ENCODE measurements at places on chromosomes 2 and 18. TPM values are rescaled to one million over a fixed set of nuclear protein-coding genes. Genes with fewer than 3 reads are reported as not detected.

The REG3G gene
- not detected for polyA plus RNA-seq

The C1GALT1C1L gene
- not detected for polyA plus RNA-seq

The BOLL gene
- not detected for polyA plus RNA-seq

The TAF4B gene
- polyA plus RNA-seq = 5.6 TPM

The BABAM2 gene
- 53.9 TPM for polyA plus RNA-seq

The GAREM1 gene
- polyA plus RNA-seq = not detected

The SERPINB11 gene
- not detected for polyA plus RNA-seq

The LRRTM1 gene
- polyA plus RNA-seq = not detected

The EMILIN2 gene
- 2.9 TPM for polyA plus RNA-seq

The CYP1B1 gene
- 0.10 TPM for polyA plus RNA-seq

The POTEE gene
- 0.11 TPM for polyA plus RNA-seq

The MYO7B gene
- not detected for polyA plus RNA-seq

The SDC1 gene
- not detected for polyA plus RNA-seq

The RAMP1 gene
- polyA plus RNA-seq = not detected

The MC4R gene
- not detected for polyA plus RNA-seq

The ZNF513 gene
- polyA plus RNA-seq = 4.9 TPM

The MFSD2B gene
- not detected for polyA plus RNA-seq

The TMEM198 gene
- polyA plus RNA-seq = not detected

The TMEM247 gene
- not detected for polyA plus RNA-seq

The AQP12B gene
- not detected for polyA plus RNA-seq

The SERPINB3 gene
- not detected for polyA plus RNA-seq

The LANCL1 gene
- polyA plus RNA-seq = 24.1 TPM

The DYSF gene
- not detected for polyA plus RNA-seq

The UGT1A10 gene
- not detected for polyA plus RNA-seq

The RMND5A gene
- 14.8 TPM for polyA plus RNA-seq

The PLGLB2 gene
- 0.22 TPM for polyA plus RNA-seq
